NCI-H524 treated with DMSO at 0.1 percent for 48 hours (cell line): ENCODE measurements at places on chromosomes 4 and X.

DNA sequence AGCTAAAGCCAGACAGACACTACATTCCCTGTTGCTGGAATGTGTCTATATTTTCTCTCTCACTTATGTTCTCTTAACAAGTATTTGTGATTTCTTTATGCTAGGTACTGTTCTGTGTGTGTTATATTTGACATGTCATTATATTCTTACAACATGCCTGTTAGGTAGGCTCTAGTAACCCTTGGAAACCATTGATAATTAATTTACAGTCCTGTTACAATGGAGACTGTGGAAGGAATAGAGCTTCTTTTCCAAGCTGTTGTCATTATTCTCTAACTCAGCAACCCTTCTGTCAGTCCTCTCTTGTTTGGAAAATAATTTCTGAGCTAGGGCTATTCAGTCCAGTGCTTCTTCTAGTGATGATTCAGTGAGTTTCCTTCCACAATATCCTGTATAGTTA lies 419.1 kb upstream of the BOD1L1 start:
- DNase-seq: no peak

- DNase-seq: no peak
Observed at GRCh38 chrX:17656035-17656418, 81.3 kb upstream of the SCML1 start.

DNA sequence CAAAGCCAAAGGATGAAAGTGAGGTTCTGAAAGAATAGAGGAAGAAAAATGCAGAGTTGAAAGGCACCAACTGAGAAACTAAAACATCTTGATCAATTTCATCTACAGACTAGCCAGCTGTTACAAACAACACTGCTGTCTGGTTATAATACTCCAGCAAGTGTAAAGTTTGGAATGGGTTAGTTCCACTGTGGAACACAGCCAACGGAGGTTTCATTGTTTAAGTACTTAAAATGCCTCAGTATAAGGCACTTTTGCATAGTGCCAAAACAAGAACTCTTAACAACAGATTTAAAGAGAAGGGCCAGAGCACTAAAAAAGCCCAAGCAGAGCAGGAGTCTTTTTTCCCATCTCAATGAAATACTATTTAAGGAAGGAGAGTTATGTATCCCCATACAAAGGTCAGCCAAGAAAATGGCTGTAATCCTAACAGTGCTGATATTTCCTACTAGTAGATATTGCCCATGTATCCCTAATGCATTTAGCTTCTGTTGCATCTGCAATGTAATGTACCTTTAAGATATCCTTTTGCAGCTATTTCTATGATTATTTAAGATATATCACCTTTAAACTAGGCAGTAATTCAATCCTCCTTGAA lies 16.5 kb downstream of the ACSL4 start:
- DNase-seq: no peak

- no peak for DNase-seq
Observed at GRCh38 chr4:38210396-38211114, 250.4 kb downstream of the PTTG2 start.

DNA sequence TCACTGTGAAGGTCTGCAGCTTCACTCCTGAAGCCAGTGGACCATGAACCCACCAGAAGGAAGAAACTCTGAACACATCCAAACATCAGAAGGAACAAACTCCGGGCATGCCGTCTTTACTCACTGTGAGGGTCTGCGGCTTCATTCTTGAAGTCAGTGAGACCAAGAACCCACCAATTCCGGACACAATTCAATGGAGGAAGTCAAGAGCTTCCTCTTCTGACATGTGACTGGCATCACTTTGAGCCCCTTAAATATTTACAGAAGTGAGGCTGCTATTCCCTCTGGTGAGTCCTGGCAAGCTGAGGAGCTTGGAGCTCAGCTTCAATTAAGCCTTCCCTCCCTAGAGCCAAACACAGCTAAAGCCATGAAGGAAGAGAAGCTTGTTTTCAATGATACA lies 103.5 kb upstream of the SRD5A3 start:
- DNase-seq: no peak
